ENCODE measurements at places on chromosomes 3 and 15. TPM values are rescaled to one million over a fixed set of nuclear protein-coding genes. Genes with fewer than 3 reads are reported as not detected.

DNA sequence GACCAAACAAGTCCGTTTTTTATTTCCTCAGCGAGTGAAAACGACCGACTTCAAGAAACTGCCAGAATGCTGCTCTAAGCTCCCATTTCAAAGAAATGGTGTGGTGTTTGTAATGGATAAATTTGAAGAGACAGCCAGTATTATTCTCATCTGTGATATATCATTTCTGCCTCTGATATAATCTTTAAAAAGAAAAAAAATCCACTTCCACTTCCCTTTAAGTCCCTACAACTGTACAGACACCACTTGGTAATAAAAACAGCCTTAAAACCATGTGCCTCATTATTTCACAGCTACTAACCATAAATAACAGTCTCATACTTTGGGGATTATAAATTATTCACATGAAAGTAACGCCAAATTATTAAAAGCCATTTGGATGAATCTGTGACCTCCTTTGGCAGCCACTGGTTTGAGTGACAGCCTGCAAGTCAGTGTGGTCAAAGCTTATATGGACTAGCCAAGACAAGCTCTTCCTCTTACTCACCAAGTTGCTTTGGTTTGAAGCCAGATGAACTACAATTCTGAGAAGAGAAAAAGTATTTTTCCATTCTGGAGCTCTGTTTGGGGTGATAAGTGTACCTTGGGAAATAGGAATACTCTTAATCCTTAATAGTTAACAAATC, 168.0 kb downstream of the SHOX2 start:
- no peaks in the 10 kb centered on the region for H3K36me3 ChIP-seq
- H3K4me1 ChIP-seq: no peaks in the 10 kb centered on the region
- no peak overlapping the region for H3K4me3 ChIP-seq
- DNase-seq: no peak
- peaks cover 2% of the 10 kb centered on the region for H3K27me3 ChIP-seq
- no peak overlapping the region for H3K27ac ChIP-seq

Gene CCDC33
- 0.51 TPM for total RNA-seq

DNA sequence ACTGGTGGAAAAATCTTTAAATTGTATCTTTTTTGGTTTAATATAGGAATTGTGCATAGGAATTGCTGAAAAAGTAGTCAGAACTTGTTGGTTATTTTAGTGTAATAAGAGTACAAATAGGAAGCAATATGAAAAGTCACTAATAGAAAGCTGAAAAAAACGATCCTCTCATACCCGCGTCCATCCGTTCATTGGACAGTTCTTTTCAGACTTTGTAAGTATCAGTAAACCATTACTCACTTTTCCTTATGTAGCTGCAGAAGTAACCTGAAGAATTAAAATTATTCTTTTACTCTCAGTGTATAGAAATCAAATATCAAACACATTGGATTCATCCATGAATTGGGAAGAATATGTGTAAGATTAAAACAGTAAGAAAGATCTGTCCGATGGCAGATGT, 4.4 kb downstream of the FNDC3B start:
- no peak overlapping the region for H3K27ac ChIP-seq
- peaks cover 13% of the 10 kb centered on the region for H3K36me3 ChIP-seq
- H3K27me3 ChIP-seq: peaks cover 7% of the 10 kb centered on the region
- H3K4me1 ChIP-seq: peaks cover 46% of the 10 kb centered on the region
- peak overlapping the region; percentile 69 for H3K4me3 ChIP-seq

Gene CLSTN2
- 0.74 TPM for total RNA-seq

DNA sequence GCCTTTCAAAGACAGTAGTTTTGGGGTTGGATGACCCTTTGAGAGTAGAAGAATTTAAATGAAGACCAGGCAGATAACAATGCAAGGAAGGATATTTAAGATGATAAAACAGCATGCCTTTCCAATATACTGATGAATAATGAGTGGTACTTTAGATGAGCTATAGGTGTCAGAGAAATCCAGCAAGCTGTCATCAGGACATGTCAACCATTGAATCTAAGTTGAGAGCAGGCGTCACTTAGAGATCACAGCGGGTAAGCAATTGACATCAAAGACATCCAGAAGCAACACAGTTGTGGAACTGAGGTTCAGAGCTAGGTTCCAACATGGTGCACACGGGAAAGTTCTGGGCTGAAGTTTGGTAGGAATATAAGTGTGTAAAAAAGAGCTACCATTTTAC, 25.0 kb downstream of the CCDC54 start:
- no peak overlapping the region for H3K27ac ChIP-seq
- no peak for DNase-seq
- H3K4me3 ChIP-seq: no peak overlapping the region
- no peaks in the 10 kb centered on the region for H3K4me1 ChIP-seq

GRCh38 chr3:144391236-144391635, 419.6 kb downstream of the DIPK2A start:
- H3K36me3 ChIP-seq: no peaks in the 10 kb centered on the region
- H3K4me3 ChIP-seq: no peak overlapping the region
- no peak overlapping the region for H3K27ac ChIP-seq
- H3K4me1 ChIP-seq: no peaks in the 10 kb centered on the region
- DNase-seq: no peak

GRCh38 chr3:139975594-139976365, 40.8 kb downstream of the CLSTN2 start:
- H3K27ac ChIP-seq: no peak overlapping the region
- H3K4me3 ChIP-seq: no peak overlapping the region

- H3K4me1 ChIP-seq: peaks cover 15% of the 10 kb centered on the region
- H3K4me3 ChIP-seq: no peak overlapping the region
- DNase-seq: no peak
- no peaks in the 10 kb centered on the region for H3K36me3 ChIP-seq
- no peaks in the 10 kb centered on the region for H3K27me3 ChIP-seq
- no peak overlapping the region for H3K27ac ChIP-seq
Observed at GRCh38 chr3:152243721-152244516, 24.8 kb upstream of the MBNL1 start.

DNA sequence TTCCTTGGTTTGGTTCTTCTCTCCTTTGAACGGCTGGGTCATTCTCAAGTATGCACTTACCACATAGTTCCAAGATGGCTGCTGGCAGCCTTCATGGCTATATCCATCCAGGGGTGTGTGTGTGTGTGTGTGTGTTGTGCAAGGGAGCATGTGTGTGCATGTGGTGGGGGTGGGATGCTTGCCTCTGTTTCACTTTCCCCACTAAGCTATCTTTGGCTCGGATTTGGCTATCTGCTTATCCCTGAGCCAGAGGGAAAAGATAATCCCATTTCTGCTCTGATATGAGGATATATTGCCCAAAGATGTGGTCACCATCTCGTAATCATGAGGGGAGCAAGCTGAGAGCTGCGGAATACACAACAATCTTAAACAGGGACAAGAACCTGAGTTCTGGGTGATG, 26.2 kb downstream of the ANAPC13 start:
- no peak overlapping the region for H3K4me3 ChIP-seq
- no peaks in the 10 kb centered on the region for H3K36me3 ChIP-seq
- no peak for DNase-seq
- peaks cover 27% of the 10 kb centered on the region for H3K4me1 ChIP-seq
- H3K27ac ChIP-seq: no peak overlapping the region

- peaks cover 47% of the 10 kb centered on the region for H3K4me1 ChIP-seq
- peaks cover 4% of the 10 kb centered on the region for H3K36me3 ChIP-seq
- H3K27me3 ChIP-seq: peaks cover 7% of the 10 kb centered on the region
- H3K4me3 ChIP-seq: no peak overlapping the region
Observed at GRCh38 chr15:66771351-66771650, 69.3 kb downstream of the SMAD6 start.

- H3K27ac ChIP-seq: no peak overlapping the region
- peaks cover 3% of the 10 kb centered on the region for H3K4me1 ChIP-seq
- no peak overlapping the region for H3K4me3 ChIP-seq
- H3K36me3 ChIP-seq: no peaks in the 10 kb centered on the region
- DNase-seq: no peak
Observed at GRCh38 chr3:115927197-115927596, 303.9 kb downstream of the GAP43 start.

DNA sequence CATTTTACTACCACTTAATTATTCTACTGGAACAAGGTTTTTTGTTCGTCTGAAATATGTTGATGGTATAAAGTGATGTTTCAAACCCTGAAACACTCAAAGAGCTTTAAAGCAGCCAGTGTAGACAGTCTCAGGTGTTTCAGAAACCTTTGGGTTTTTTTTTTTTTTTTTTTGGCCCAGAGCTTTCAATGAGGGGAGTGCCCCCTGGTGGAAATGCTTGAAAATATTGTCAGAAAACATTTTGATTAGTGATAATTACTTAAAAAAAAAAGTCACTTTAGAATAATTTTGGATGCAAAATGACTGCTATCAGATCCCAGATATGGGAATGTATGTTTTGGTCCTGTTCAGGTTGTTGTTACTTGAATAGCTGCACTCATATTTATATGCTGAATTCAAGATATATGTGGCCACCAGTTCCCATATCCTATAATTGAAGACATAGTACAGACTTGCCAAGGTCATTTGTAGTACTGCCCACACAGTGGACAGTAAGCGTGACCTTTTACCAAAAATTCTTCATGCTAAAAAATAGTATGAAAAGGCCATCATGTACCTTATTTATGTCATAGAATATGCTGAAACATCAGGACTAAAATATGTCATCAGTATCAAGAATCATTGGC, 35.9 kb downstream of the SATB1 start:
- H3K27me3 ChIP-seq: no peaks in the 10 kb centered on the region
- no peak overlapping the region for H3K4me3 ChIP-seq
- no peak overlapping the region for H3K27ac ChIP-seq
- H3K36me3 ChIP-seq: peaks cover 3% of the 10 kb centered on the region

- H3K4me1 ChIP-seq: no peaks in the 10 kb centered on the region
- no peak for DNase-seq
Observed at GRCh38 chr3:148607491-148607890, 90.2 kb upstream of the AGTR1 start.

Gene PLA2G4F
- not detected for total RNA-seq

Gene SLC35G2
- 8.2 TPM for total RNA-seq

GRCh38 chr3:169579116-169579710, 84.3 kb downstream of the MECOM start:
- no peaks in the 10 kb centered on the region for H3K27me3 ChIP-seq
- no peaks in the 10 kb centered on the region for H3K36me3 ChIP-seq
- peaks cover 58% of the 10 kb centered on the region for H3K4me1 ChIP-seq
- no peak for DNase-seq
- no peak overlapping the region for H3K27ac ChIP-seq
- H3K4me3 ChIP-seq: peak overlapping the region; percentile 27

GRCh38 chr15:42275780-42276391, 2.7 kb upstream of the TMEM87A start:
- no peak for DNase-seq
- no peak overlapping the region for H3K27ac ChIP-seq
- no peak overlapping the region for H3K4me3 ChIP-seq
- H3K27me3 ChIP-seq: peaks cover 3% of the 10 kb centered on the region
- peaks cover 10% of the 10 kb centered on the region for H3K36me3 ChIP-seq

GRCh38 chr3:187858041-187858440, 112.8 kb upstream of the BCL6 start:
- no peaks in the 10 kb centered on the region for H3K4me1 ChIP-seq
- no peaks in the 10 kb centered on the region for H3K27me3 ChIP-seq
- H3K4me3 ChIP-seq: no peak overlapping the region
- H3K36me3 ChIP-seq: no peaks in the 10 kb centered on the region

Gene CCDC54
- not detected for total RNA-seq

DNA sequence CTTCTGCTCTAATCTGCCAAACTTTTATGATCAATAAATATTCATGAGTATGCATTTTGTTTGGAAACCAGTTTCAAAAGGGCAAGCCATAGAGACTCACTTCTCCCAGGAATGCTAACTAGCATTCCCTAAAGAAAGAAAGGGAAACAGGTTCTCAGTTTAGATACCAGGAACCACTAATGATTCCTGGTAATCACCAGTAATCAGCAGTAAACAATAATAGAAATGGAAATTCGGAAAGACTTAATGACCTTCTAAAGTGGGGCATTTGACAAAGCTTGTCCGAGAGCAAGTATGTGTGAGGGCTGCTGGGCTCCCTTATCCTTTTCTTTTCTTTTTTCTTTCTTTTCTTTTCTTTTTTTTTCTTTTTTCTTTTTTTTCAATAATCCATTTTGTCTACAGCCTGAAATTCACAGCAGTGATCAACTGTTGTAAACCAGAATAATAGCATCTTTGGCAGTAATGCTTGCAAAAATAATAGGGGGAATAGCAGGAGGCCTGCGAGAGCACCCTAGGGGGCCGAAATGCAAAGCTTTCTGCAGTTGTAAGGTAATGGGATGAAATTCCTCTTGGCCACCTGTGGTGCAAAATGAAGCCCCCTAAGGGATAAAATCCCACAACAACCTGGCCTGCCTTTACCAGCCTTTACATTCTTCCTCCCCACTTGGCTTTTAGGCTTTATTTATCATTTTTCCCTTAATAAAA, 253.2 kb downstream of the ZPLD1 start:
- no peaks in the 10 kb centered on the region for H3K4me1 ChIP-seq
- no peaks in the 10 kb centered on the region for H3K36me3 ChIP-seq
- no peak overlapping the region for H3K4me3 ChIP-seq
- DNase-seq: no peak
- H3K27ac ChIP-seq: no peak overlapping the region
- H3K27me3 ChIP-seq: no peaks in the 10 kb centered on the region

GRCh38 chr3:150453353-150453752, 45.3 kb downstream of the TSC22D2 start:
- peaks cover under 1% of the 10 kb centered on the region for H3K27me3 ChIP-seq
- peaks cover 12% of the 10 kb centered on the region for H3K36me3 ChIP-seq
- peaks cover 20% of the 10 kb centered on the region for H3K4me1 ChIP-seq
- no peak overlapping the region for H3K27ac ChIP-seq

Measured in endothelial cell (in vitro differentiated cells).